ENCODE measurements at places on chromosomes 4 and X.
A peak's percentile ranks its signal among the peaks of the same experiment; 100 is the strongest.

DNA sequence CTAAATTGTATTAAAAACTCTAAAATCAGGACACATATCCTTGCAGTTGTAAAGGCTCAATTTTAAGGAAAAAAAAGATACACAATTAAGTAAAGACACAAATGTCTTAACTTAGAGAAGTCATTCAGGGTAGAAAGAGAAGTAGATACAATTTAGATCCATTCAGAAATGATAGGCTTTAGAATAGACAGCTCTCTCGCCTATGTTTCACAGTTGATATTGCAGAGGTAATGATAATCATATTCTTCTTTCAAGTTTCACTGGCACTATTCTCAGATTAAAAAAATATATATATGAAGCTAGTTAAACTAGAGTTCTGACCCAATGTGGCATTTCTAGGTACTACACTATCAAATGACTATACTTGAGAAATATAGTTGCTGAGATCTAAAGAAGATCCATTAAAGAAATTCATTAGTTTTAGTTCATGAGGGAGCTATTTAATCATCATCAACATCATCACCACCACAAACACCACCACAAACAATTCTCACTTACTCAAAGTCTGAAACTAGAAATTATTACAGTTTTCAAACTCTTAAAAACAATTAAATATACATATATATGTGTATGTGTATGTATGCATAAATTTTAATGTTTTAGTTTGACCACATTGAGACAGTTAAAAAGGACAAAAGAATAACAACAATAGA is 93.1 kb downstream of the ANTXR2 start:
- DNase-seq: no peak

GRCh38 chr4:169612871-169613859 is 782 bp upstream of the NEK1 start:
- DNase-seq: peak; percentile 66

- DNase-seq: no peak
Measured at GRCh38 chrX:149259241-149259640, 245.9 kb downstream of the IDS start.

DNA sequence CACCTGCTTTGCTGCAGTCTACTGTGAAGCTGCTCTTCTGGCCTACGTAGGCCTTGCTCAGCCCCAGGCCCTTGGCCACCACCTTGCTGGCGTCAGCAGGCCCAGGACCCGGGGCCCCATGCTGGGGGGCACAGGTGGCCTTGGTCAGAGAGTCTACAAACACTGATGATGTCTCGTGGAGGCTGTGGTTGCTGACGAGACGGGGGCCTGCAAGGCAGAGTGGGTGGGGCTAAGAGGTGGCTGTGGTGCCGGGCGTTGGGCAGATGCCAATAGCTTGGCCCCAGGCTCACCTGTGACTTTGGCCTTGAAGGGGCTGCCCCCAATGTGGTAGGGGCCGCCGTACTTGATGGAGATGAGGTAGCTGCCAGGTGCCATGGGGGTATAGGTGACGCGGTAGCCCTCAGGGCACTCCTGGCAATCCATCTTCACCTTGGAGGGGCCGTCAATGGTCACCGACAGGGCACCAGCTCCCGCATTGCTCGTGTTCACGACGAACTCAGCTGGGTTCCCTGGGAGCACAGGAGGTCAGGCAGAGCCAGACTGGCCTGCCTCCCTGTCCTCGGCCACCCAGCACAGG is 25.0 kb downstream of the FLNA start:
- DNase-seq: no peak

GRCh38 chr4:14125375-14126129 is 498.0 kb upstream of the BOD1L1 start:
- no peak for DNase-seq

DNA sequence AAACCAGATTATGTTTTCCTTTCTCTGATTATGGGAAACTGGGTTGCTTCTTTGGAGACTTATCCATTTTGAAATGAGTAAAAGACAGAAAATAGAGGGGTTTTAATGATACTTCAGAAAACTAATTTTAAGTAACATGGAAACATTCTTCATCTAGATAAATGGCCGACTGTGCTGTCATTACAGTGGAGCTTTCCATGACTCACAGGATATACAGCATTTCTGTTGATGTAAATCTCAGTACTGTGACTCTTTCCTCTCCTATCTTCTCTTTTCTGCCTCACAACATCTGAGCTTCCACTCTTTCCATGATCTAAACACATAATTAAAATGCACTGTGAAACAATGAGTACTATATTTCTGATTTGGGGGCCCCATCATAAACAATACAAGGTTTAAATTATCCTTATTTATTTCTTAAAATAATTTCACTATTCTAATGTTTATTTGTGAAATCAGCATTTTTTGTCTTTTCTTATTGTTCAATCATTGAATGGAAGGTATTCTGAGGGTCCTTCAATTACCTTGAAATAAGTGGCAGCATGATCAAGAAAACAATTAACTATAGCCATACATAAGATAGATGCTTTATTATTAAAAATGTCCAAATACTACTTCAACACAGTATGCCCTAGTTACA is 19.3 kb downstream of the SEC24D start:
- DNase-seq: no peak

DNA sequence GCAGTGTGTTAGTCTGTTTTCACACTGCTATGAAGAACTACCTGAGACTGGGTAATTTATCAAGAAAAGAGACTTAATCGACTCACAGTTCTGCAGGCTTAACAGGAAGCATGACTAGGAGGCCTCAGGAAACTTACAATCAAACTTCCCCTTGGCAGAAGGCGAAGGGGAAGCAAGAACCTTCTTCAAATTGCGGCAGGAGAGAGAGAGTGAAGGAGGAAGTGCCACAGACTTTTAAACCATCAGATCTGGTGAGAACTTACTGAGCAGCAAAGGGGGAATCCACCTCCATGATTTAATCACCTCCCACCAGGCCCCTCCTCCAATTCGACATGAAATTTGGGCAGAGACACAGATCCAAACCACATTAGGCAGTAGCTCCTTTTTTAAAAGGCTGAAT is 59.2 kb upstream of the LEF1 start:
- DNase-seq: no peak

GRCh38 chr4:122107680-122108079 is 44.5 kb upstream of the BLTP1 start:
- DNase-seq: no peak

DNA sequence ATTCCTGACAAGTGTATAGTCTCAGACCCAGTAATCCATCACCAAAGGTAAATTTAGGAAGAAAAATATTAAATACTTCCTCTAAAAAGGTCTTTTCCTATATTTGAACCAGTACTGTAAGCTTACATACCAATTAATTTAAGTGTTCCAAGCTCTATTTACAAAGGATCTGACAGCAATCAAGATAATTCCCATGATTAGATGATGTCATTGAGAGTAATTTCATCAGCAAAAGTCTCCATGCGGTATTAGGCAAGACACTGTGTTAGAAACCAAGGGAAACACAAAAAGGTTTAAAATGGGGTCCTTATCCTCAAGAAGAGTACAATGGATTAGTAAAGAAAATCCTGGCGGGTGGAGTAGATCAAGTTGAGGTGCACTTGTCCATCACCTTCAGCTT is 198.5 kb downstream of the PRDM5 start:
- DNase-seq: no peak

GRCh38 chrX:23952984-23953907 is 45.4 kb downstream of the CXorf58 start:
- peak; percentile 53 for DNase-seq

DNA sequence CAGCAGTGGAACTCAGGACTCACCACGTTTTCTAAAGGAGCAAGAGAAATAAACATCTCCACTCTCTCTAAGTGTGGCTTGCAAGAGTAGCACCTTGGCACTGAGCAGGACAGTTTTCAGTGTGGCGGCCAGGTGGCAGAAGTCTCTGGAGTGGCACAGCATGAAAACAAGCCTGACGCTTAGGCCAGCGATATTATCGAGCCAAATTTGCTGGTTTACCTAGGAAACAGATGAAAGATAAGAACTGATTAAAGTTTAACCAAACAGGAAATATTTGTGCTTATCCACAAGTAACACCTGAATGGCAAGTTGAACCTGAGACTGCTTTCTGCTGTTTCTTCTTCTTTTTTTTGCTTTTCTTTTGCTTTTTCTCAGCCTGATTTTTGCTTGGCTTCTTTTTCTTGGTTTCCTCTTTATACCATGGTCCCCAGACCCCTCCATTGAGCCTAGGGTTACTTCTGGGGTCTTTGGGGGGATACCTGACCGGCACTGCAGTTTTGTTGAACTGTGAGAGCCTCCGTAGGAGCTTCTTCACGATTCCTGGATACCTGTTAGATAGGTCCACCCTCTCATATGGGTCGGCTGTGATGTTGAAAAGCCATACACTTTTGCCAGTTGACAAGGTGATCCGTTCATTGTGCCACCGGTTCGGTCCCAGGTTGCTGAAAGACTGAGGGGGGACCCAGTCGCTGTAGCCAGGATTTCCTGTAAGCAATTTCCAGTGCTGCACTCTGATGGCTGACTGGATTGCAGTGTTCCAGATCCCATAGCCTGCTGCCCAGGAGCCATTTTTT is 77.3 kb downstream of the ARSJ start:
- peak; percentile 53 for DNase-seq

GRCh38 chr4:158827543-158827981 is 58.7 kb downstream of the FNIP2 start:
- no peak for DNase-seq

DNA sequence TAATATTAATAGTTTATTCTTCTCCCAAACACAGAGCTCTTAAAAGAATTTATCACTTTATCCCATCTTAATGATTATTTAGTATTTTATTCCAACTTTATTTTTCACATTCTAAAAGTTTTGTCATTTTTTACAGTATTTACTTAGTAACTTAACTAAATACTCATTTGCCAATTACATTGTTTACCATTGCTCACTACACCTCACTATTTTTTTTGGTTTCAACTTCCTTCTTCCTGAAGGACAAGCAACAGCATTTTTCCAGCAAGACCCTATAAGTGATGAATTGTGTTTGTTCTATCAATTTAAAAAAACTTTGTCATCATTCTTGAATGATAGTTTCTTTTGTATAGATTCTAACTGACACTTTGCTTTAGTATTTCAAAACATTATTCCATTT is 19.4 kb upstream of the SRD5A3 start:
- DNase-seq: no peak

- no peak for DNase-seq
Measured at GRCh38 chr4:9976781-9977180, 44.5 kb downstream of the SLC2A9 start.

GRCh38 chr4:106116025-106116424 is 200.0 kb downstream of the TBCK start:
- no peak for DNase-seq
